ENCODE measurements at places on chromosomes 16 and 17.

GRCh38 chr17:68865584-68865983 is 89.6 kb downstream of the ABCA8 start:
- ATAC-seq, result no peak

GRCh38 chr16:35745821-35746248 is 2286.4 kb downstream of the TP53TG3F start:
- ATAC-seq, result no peak

DNA sequence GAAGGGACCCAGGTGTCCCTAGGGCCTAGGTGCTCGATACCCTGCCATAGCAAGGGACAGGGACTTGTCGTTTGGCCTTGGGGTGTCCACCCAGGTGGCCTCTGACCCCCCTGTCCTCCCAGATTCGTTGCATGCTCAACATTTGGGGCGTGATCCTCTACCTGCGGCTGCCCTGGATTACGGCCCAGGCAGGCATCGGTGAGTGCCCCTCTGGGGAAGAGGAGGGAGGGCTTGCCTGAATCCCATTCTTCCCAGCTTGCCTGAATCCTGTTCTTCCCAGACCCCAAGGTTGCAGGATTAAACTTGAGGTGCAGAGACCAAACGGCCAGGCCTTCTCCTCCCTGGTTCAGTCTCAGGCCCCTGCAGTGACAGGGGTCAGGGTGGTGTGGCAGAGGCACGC is 3.2 kb downstream of the SLC12A3 start:
- no peak for ATAC-seq

GRCh38 chr17:8163978-8164814 is 1.4 kb upstream of the VAMP2 start:
- peak; percentile 69 for ATAC-seq

DNA sequence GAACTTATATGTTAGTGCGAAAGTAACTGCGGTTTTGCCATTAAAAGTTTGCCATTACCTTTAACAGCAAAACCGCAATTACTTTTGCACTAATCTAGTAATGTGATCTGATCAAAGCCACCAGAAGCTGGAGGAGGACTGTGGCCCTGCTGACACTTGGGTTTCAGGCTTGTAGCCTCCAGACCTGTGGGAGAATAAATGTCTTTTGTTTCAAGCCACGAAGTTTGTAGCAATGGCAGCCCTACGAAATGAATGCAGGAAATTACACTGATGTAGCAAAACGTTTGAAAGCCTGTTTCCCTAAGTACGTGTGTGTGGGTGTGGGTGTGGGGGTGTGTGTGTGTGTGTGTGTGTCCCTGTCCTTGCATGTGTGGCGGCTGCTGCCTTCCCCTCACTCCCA is 66.6 kb downstream of the WSB1 start:
- no peak for ATAC-seq

DNA sequence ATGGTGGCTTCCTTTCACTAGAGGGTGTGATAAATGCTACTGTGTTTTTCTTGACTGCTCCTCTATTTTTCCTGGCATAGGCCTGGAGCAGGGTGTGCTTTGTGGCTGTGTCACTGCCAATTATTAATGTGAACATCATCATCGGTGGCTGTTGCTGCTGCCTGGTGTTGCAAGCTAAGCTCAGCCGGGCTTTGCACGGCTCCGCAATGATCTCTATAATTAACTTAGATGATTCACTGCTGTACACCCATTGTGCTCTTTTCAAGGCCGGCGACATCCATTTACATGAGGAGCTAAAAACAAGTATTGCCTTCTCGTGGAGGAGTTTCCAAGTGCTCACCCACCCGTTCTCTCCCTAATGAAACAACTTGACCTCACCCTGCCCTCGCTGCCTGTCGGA is 160.1 kb upstream of the IRX3 start:
- peak; percentile 95 for ATAC-seq

Data from motor neuron (in vitro differentiated cells).